ENCODE measurements at places on chromosomes 2 and 18.

GRCh38 chr2:69641887-69642708 lies 1.4 kb downstream of the AAK1 start:
- DNase-seq, result no peak

- no peak for DNase-seq
Observed at GRCh38 chr2:241559323-241560161, 997 bp downstream of the BOK start.

DNA sequence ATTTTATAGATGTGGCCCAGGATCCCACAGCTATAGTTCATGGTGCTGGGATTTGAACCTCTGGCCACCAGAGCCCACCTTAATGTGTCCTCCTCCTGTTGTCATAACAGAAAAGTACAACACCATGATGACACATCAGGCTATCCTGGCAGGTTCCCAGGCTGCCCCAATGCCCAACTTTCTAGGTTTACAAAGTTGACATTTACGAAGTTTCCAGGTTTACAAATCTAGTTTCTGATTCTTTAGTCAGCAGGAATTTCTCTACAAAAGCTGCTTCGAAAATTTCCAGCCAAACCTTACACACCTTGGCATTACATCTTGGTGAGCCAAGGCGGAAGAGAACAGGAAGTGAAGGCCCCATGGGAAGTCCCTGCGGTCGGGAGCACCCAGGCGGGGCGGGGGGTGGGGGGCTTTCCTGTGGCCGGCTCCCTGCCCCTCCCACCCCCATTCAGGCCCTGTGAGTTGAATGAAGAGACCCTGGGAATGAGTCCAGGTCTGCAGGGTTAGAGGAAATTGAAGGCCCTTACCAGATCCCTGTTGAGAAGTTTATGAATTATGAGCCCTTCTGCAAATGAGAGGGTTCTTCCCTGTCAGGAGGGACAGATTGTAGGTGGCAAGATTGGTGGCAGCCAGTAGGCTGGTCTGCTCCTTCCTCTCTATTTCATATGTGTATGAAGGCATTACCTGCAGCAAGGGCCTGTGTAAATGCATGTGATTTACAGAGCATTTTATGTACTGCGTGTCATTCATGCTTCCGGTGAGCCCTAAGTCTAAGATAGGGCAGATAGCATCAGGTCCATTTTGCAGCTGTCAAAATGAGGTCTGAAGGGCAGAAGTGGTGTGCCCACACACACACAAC lies 11.1 kb upstream of the IL1RN start:
- DNase-seq, result no peak

- no peak for DNase-seq
Observed at GRCh38 chr2:174740721-174741120, 23.6 kb downstream of the CHRNA1 start.

- DNase-seq, result no peak
Observed at GRCh38 chr2:127408807-127409099, 9.5 kb upstream of the PROC start.

- no peak for DNase-seq
Observed at GRCh38 chr2:128290356-128290755, 28.3 kb downstream of the HS6ST1 start.

GRCh38 chr2:160266037-160266551 lies 66.0 kb upstream of the ITGB6 start:
- no peak for DNase-seq

- DNase-seq, result no peak
Observed at GRCh38 chr2:198762441-198762840, 695.3 kb downstream of the SATB2 start.

GRCh38 chr2:52613064-52613463 lies 1154.5 kb upstream of the CHAC2 start:
- DNase-seq, result no peak

GRCh38 chr2:56749152-56749752 lies 565.5 kb downstream of the CCDC85A start:
- no peak for DNase-seq

GRCh38 chr18:54440292-54440691 lies 82.6 kb downstream of the C18orf54 start:
- DNase-seq, result no peak

DNA sequence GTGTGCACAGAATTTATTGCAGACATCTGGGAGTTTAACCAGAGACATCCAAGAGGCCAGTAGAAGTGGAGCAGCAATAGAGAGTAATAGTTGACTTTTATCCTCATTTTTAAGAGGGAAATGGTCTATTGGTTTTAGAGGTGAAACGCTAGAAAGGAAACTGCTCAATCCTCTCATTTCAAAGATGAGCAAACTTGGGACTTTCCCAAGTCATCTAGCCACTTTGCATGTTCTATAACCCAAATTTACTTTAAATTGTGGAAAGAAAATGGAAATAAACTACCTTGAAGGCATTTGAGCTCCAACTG lies 601.7 kb downstream of the ARHGAP15 start:
- DNase-seq, result no peak

GRCh38 chr18:13375302-13376255 lies 157.0 kb downstream of the LDLRAD4 start:
- DNase-seq, result peak; percentile 73

- DNase-seq, result no peak
Observed at GRCh38 chr2:46562451-46562840, 83.1 kb downstream of the TMEM247 start.

DNA sequence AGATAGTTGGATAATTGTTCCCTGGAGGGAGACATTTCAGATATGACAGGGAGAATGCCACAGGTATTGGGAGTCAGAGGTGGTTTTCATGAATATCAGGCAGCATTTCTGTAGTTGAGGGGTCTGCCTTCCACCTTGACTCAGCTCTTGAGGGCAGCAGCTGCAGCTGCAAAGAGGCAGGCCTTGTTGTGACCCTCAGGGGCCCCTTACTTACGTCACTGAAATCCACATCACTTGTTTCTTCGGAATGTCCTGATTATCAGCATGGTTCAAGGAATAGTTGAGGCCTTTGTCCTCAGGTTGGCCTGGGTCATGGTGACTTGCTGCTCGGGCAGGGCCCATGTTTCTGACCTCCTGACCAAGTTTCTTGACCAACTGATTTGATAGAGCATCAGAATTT lies 46.9 kb downstream of the TMEM17 start:
- no peak for DNase-seq

GRCh38 chr18:58495207-58495606 lies 133.7 kb downstream of the ALPK2 start:
- DNase-seq, result no peak

DNA sequence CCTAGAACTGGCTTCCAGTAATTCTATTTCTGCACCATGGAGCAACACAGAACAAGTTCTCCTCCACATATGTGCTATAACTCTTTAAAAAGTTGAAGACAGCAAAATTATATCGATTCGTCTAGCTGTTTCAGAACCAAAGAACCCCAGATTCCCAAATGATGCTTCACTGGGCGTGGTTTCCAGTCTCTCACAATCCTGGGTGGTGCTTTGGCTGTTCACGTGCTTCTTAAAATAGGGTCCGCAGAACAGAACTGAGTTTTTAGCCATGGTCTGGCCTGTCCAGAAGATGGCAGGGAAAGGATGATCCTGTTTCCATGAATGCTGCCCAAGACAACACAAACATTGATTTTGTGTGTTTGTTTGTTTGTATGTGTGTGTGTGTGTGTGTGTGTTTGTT lies 37.6 kb upstream of the PARD3B start:
- DNase-seq, result no peak

DNA sequence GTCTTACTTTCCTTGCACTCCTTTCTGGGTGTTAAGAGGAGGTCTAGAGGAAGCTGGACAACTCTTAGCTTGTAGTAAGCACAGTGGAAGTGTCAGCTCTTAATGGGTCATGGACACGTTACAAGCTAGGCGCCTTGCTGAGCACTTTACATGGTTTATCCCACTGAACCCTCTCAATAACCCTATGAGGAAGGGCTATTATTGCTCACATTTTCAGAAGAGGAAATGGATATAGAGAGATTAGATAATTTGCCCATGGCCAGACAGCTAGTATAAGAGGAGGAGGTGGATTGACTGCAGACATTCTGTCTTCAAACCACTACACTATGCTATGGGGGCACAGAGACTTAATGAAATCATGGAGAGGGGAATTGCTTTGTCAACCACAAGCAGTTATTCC lies 8.3 kb upstream of the IL1RN start:
- DNase-seq, result no peak

DNA sequence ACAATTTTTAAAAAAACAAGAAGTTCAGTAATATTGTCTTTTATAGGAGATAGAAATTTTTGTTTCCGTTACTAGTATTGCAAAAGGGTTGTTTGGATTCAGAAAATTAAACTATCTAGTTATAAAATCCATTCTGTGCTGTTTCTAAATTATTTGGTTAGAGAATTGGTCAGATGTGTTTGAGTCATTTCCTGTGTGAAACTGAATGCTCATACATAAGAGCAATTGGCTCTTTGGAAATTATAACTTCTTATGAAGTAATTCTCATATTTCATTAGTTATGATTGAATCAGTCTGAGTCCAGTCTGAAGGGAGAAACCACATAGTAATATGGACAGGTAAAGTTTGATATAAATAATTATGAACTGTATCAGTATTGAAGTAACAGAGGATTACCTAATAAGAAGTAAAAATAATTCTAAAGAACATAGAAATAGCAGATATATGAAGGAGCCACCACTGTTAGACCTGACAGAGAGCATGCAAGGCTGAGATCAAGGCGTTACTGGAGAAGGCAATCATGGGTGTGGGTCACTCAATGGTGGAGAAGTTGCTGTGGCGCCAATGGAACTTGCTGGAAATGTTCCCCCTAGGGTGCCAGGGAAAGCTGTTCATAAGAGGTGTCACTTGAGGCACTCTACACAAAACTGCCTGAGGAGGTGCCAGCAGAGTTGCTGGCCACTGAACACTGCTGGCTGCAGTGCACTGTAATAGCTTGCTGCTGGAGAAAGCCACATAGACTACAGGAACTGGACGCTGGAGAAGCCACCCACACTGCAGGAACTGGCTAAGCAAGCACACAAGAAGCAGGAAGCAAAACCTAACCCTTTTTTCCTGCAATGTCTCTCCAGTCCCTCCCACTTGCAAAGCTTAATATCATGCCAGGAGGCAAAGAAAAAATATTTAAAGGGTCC lies 18.0 kb upstream of the FAP start:
- no peak for DNase-seq

DNA sequence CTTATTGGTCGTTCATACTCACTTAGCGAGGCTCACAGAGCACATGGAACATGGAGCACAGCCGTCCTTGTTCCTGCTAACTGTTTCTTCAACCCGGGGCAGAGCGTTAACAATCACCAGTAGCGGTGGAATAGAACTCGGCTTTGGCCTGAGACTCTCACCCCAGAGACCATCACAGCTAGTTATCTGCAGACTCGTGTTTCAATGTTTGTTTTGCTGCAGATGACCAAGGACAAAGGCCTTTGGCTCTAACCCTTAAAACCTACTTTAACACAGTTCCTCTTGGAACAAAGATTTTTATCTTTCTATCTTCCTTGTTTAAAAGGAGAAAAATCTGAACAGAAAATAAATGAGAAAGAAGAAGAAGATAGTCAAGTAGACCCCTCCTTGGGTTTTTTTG lies 320.2 kb upstream of the UBE2E3 start:
- no peak for DNase-seq

DNA sequence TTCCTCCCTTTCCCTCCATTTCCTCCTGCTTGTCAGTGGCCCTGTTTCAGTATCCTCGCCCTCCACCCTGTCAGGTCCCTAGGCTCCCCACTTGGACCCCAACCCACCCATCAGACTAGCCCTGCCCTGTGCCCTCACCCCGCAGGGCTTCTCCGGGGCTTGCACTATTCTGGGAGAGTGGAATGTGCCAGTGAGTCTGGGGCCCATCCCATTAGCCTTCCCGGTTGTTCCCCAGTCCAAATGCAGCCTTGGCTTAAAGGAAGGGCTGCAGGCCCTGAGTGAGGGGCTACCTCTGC lies 45.5 kb downstream of the MYO7B start:
- no peak for DNase-seq

DNA sequence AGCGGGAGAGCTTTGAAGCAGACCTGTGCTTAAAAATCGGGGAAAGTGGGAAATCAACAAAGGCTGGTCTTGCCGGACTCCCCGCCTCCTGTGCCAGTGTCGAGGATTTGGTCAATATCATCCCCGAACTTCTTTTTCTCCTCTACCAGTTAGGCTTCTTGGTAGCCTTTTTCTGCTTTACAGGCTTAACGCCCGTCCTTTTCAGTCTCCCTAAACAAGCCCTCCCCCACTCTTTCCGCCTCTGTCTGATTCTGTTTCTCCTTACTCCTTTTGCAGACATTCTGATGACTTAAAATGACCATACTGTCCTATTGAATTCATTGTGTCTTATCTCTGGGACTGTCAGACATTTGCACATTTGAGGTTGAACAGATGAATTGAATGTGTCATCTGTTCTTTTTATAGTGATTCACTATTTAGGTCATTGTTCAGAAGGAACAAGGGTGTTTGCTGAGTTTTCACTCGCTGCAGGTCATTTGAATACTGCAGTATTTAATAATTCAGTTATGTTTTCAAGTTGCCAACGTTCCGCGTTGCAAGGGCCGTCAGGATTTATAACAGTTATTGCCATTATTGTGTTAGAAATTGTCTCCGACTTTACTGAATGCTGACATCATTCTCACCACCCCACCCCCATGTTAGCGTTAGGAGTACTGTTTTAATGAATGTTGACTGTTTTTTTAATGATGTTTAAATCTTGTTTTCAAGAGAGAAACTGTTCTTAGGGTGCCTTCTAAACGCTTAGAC lies 1.1 kb downstream of the ITGAV start:
- DNase-seq, result no peak

GRCh38 chr2:41241325-41242000 lies 789.6 kb upstream of the SLC8A1 start:
- no peak for DNase-seq

DNA sequence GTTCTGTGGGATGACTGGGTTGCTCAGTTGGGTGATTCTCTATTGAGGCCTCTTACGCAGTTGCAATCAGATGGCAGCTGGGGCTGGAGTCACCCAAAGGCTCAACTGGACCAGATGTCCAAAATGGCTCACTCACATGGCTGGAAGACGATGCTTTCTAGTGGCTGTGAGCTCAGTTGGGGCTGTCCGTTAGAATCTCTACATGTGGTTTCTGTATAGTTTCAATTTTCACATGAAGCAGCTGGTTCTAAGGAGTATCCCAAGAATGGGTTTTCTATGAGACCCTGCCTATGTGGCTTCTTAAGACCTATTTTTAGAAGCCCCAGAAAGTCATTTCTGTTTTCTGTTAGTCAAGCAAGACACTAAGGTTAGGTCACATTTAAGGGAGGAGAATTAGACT lies 4.4 kb downstream of the XRCC5 start:
- no peak for DNase-seq

DNA sequence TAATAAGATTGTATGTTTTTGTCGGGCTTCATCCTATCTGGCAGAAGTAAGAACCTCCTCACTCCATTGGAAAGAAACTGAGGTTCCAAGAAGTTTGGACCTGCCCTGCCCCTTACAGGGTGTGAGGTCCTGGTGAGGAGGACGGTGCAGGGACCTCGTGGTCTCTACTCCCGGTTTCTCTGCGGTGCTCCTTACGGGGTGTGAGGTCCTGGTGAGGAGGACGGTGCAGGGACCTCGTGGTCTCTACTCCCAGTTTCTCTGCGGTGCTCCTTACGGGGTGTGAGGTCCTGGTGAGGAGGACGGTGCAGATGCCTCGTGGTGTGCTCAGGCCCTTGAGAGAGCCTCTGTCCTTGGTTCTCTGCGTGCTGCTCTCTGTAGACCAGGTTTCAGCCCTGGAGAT lies 5.2 kb downstream of the CTDP1 start:
- DNase-seq, result no peak
